Activated naive CD8-positive, alpha-beta T cell treated with anti-CD3 and anti-CD28 coated beads for 36 hours (primary cell): ENCODE measurements at places on chromosomes 6 and 20.

GRCh38 chr6:12798326-12798725 lies 81.8 kb downstream of the PHACTR1 start:
- no peak for DNase-seq

- DNase-seq, result no peak
Measured at GRCh38 chr20:46100988-46101387, 11.2 kb upstream of the NCOA5 start.

DNA sequence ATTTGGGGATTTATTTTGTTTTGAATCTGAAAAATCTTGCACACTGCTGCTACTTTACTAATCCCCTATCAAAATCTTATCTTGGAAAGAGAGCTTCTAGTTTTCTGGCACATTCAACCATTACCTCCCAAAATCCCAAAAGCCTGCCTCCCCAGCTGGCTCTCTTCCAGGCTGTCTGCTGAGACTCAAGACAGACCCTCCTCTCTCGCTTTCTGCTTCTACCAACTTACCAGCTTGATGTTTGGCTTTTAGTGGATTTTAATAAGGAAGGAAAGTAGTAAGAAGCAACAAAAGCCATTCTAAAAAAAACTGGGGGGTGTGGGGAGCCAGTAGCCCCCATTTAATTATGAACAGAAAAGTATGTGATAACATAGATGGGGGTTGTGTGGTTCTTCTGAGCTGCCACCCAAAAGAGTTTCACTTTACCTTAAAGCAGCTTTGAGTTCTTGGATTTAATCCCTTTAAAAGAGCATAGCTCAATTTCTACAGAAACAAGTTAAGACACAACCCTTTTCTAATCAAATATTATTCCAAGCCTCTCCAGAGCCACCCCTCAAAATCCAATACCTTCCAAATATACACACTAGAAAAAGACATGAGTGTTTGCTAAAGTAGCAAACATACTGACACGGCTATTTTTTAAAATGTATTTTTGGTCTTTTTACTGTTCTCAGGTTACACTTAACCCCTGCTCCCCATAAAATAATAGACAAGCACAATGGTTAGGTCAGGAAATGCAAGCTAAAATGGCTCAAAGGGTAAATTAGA lies 71.7 kb downstream of the ATP9A start:
- no peak for DNase-seq

- DNase-seq, result no peak
Measured at GRCh38 chr20:38170219-38170825, 5.3 kb upstream of the TGM2 start.

DNA sequence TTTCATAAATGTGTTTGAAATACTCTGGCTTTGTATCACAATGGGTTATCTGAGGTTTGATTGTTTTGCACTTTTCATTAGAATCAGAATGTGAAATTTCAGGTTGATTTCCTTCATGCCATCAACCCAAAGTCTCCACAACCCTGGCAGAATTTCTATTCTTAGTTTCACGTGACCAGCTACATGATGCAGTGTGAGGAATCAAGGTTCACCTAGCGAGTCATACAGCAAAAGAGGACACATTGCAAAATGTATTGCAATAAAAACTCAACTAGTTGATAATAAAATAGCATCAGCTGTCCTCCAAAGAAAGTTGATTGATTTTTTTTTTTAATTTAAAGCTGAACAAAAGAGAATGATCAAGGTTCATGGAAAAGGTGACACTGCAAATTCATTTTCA lies 2.2 kb downstream of the HAO1 start:
- no peak for DNase-seq

GRCh38 chr6:17021539-17021889 lies 80.3 kb upstream of the STMND1 start:
- DNase-seq, result no peak
